Neural progenitor cell (in vitro differentiated cells): ENCODE measurements at places on chromosomes 1 and 21. TPM values are rescaled to one million over a fixed set of nuclear protein-coding genes. Genes with fewer than 3 reads are reported as not detected.
A peak's percentile ranks its signal among the peaks of the same experiment; 100 is the strongest.

DNA sequence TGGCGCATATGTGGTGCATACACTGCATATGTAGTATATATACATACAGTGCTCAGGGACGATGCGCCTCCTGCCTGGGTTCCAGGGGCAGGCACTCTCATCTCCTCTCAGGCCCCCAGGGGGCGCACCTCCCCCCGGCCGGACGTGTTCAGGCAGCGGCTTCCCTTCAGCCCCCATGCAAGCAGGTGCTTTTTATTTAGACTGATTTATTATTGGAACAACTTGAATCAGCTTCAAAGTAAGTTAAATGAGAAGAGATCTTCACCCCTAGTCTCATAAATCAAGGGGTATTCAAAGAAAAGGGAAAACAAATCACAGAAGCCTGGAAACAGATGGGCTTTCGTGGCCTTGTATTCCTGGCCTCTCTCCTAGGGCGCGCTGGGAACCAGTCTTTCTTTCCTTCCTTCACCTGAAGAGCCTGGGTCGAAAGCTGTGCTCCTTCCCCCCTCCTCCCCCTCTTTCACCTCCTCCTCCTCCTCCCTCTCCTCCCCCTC, 64.6 kb downstream of the UBIAD1 start:
- peaks cover 13% of the 10 kb centered on the region for H3K4me1 ChIP-seq
- H3K4me3 ChIP-seq: no peak overlapping the region
- peak; percentile 81 for DNase-seq
- H3K27me3 ChIP-seq: no peaks in the 10 kb centered on the region

Gene HAO2
- total RNA-seq: not detected in 2 replicates

DNA sequence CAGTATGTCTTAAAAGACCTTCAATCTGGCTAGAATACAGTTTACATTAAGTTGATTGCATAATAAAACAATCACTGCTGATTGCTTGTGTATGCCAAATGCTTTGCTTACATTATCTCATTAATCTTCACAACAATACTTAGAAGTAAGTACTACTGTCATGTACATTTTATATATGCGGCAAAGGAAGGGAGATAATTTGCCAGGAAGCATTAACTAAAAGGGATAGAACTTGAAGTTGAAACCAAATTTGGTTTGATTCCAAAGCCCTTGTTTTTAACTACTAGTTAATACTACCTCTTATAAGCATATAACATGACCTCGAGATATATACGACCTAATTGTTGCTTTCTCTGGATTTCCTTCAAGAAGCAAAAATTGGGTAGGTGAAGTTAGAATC, 155.8 kb downstream of the NTMT2 start:
- no peaks in the 10 kb centered on the region for H3K36me3 ChIP-seq
- no peak overlapping the region for H3K4me3 ChIP-seq
- H3K27me3 ChIP-seq: no peaks in the 10 kb centered on the region
- H3K4me1 ChIP-seq: no peaks in the 10 kb centered on the region
- no peak overlapping the region for H3K27ac ChIP-seq

DNA sequence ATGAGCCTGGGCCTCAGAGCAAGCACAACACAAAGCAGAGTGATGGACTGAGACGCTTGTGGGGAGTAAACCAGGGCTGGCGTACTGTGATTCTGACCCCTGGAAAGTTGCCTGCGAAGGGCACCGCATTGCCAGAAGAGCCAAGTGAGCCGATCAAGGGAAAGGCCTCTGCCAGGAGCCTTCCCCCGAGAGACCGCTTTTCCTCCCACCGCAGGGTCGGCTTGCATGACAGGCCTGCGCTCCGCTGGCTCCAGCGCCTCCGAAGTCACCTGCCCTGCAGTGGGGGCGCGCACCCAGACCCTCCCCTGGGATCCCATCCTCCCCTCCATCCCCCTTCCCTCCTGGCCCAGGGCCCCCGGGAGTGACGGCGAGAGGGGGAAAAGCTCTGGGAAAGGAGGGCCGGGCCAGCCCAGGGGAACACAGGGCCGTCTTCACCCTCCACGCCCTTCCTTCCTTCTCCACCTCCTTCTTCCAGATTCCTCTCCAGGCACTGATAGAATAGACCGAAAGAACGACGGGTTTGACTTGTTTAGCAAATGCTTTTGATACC, 165.0 kb downstream of the TRIM33 start:
- H3K4me1 ChIP-seq: peaks cover 4% of the 10 kb centered on the region
- H3K27ac ChIP-seq: no peak overlapping the region
- H3K27me3 ChIP-seq: peaks cover 12% of the 10 kb centered on the region
- no peaks in the 10 kb centered on the region for H3K36me3 ChIP-seq
- H3K4me3 ChIP-seq: peak overlapping the region; percentile 19

Gene PLA2G2F
- not detected in 2 replicates for total RNA-seq

- DNase-seq: no peak
- H3K27ac ChIP-seq: no peak overlapping the region
- no peaks in the 10 kb centered on the region for H3K4me1 ChIP-seq
- H3K27me3 ChIP-seq: no peaks in the 10 kb centered on the region
- no peak overlapping the region for H3K4me3 ChIP-seq
Observed at GRCh38 chr1:24091971-24092482, 19.9 kb downstream of the MYOM3 start.

Gene TRABD2B
- 0.09 and 0.34 TPM in 2 replicates for total RNA-seq

Gene ARTN
- total RNA-seq: 2.9 and 4.1 TPM in 2 replicates

DNA sequence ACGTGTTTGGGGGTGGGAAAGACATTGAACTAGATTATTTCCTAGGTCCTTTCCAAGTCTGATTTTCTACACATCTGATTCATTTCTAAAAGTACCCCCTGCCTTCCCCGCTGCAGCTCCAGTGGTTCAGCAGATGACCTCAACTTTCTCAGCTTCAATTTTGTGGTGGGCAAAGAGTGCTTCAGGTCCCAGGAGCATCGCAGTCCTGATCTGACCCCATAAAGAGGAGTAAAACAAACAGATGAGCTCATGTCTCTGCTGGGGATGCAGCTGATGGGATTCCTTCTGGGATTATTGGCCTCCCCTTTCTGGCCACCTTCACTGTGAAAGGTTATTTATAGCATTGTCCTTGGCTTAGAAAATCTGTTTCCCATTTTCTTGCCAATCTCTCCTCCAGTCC, 337.0 kb upstream of the PLXNA2 start:
- H3K4me3 ChIP-seq: no peak overlapping the region
- H3K4me1 ChIP-seq: no peaks in the 10 kb centered on the region
- H3K27me3 ChIP-seq: no peaks in the 10 kb centered on the region
- no peak for DNase-seq

DNA sequence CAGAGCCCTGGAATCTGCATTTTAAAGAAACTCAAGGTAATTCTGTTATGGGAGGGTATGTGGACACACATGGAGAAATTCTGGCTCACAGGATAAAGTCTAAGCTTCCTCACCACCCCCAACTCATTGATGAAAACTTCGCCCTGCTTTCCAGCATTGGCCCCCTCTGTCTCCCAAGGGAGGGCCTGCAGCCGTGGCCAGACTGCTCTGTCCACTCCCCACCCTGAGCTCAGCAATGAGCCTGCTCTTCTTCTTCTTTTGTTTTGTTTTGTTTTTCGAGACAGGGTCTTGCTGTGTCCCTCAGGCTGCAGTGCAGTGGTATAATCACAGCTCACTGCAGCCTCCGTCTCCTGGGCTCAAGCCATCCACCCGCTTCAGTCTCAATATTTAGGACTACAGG, 136.8 kb upstream of the EDN2 start:
- no peak overlapping the region for H3K4me3 ChIP-seq
- H3K4me1 ChIP-seq: peaks cover 9% of the 10 kb centered on the region
- H3K27ac ChIP-seq: no peak overlapping the region
- H3K27me3 ChIP-seq: no peaks in the 10 kb centered on the region

Gene FCRL2
- not detected in 2 replicates for total RNA-seq

Gene TAS1R1
- total RNA-seq: not detected in 2 replicates

Gene PPFIA4
- total RNA-seq: 21.5 and 23.5 TPM in 2 replicates

DNA sequence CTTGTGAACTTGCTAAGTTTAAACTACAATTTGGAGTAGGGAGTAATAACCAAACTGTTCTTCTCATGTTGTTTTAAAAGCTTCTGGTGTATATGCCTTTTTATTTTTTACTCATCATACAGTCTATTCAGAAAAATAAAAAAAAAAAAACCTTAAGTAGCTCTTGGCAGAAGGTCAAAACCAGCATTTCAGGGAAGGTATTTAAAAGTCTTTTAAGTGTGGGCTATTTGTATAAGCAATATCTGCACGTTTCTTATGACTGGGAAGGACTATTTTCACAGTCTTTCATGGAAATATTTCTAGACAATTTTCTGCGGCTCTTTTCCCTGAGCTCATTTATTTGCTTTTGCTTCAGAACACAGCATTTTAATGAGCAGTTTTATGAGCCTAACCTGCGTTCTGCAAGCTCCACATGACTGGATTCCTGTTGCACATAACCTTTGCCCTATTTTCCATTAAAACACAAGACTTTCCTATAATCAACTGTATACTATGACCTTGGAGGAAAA, 60.9 kb upstream of the C1orf105 start:
- H3K4me3 ChIP-seq: no peak overlapping the region
- peaks cover 51% of the 10 kb centered on the region for H3K27me3 ChIP-seq
- H3K27ac ChIP-seq: no peak overlapping the region
- H3K36me3 ChIP-seq: no peaks in the 10 kb centered on the region

DNA sequence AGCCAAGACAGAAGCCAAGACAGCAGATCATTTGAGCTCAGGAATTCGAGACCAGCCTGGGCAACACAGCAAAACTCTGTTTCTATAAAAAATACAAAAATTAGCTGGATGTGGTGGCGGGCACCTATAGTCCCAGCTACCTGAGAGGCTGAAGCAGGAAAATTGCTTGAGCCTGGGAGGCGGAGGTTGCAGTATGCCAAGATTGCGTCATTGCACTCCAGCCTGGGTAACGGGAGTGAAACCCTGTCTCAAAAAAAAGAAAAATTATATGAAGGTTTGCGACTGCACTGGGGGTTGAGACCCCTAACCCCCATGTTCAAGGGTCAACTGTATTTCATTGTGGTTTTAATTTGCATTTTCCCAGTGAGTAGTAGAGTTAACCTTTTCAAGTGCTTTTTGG, 16.3 kb downstream of the RNF11 start:
- H3K27me3 ChIP-seq: no peaks in the 10 kb centered on the region
- H3K4me3 ChIP-seq: no peak overlapping the region
- H3K36me3 ChIP-seq: no peaks in the 10 kb centered on the region
- H3K27ac ChIP-seq: no peak overlapping the region
- no peak for DNase-seq
- H3K4me1 ChIP-seq: peaks cover 5% of the 10 kb centered on the region

DNA sequence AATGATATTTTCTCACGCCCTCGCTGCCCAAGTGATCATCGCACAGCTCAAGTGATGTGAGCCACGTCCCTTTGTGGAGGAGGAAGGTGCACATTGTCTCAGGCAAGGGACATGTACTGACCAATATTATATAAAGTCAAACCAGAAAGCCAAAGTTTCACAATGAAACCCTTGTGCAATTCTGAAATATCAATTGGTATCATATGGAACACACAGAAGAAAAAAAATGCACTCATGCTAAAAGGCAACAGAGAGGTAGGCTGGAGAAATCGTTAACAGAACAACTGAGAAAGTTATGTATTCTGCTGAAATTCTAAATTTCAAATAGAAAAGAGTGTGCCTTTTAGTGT, 1.9 kb downstream of the JAM2 start:
- H3K36me3 ChIP-seq: no peaks in the 10 kb centered on the region
- DNase-seq: no peak
- peak overlapping the region; percentile 76 for H3K4me3 ChIP-seq
- H3K27me3 ChIP-seq: peaks cover 44% of the 10 kb centered on the region

Gene LCE2B
- total RNA-seq: not detected in 2 replicates

DNA sequence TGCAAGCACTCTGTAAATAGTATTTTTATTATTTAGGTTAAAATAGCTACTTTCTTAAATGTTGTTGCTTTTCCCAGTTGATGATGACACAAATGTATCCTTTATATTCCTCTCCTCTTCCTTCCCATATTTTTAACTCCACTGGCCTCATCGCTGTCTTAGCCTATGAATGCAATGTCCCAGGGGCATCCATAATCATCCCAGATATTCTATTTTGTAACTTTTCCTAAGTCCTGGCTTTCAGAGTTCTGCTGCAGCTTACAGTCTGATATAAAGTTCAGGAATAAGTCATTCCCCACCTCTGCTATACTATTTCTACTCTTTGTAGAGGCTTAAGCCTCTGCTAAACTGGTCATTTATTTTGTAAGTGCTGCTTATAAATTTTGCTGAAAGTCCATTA, 58.3 kb downstream of the ASTN1 start:
- H3K27ac ChIP-seq: no peak overlapping the region
- H3K4me3 ChIP-seq: no peak overlapping the region
- DNase-seq: no peak
- no peaks in the 10 kb centered on the region for H3K27me3 ChIP-seq
- H3K36me3 ChIP-seq: no peaks in the 10 kb centered on the region

GRCh38 chr1:176416777-176417176, 46.2 kb upstream of the PAPPA2 start:
- no peaks in the 10 kb centered on the region for H3K4me1 ChIP-seq
- H3K27me3 ChIP-seq: no peaks in the 10 kb centered on the region
- no peaks in the 10 kb centered on the region for H3K36me3 ChIP-seq

- no peaks in the 10 kb centered on the region for H3K27me3 ChIP-seq
- no peak overlapping the region for H3K27ac ChIP-seq
- DNase-seq: no peak
- peaks cover 23% of the 10 kb centered on the region for H3K36me3 ChIP-seq
Observed at GRCh38 chr1:154159554-154159953, 4.7 kb upstream of the NUP210L start.

Gene OR2T33
- not detected in 2 replicates for total RNA-seq

DNA sequence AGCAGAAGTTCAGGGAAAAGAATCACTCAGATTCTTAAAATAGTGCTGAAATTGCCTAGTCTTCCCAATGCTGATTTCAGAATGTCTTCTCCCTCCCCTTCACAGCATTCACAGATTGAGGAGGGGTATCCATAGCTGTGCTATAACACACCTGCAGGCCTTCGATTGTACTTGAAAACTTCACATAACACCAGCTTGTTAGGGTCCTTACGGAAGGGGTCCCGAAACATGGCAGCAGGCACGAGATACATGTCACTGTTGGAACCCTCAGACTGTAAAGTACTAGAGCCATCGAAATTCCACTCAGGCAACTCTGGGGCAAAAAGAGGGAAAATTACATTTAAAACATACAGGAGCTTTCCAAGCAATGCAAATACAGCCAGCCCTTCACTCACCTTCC, 4.6 kb downstream of the GLUL start:
- DNase-seq: no peak
- no peaks in the 10 kb centered on the region for H3K27me3 ChIP-seq
- peaks cover 18% of the 10 kb centered on the region for H3K4me1 ChIP-seq

Gene CASQ1
- total RNA-seq: 0.50 TPM in 1 of 2 replicates, not detected in the other

Gene TDRD5
- total RNA-seq: 0.09 TPM in 2 replicates

- no peak overlapping the region for H3K27ac ChIP-seq
- H3K4me1 ChIP-seq: peaks cover 41% of the 10 kb centered on the region
- H3K36me3 ChIP-seq: no peaks in the 10 kb centered on the region
- no peak for DNase-seq
Observed at GRCh38 chr1:30691480-30691879, 31.9 kb downstream of the MATN1 start.

GRCh38 chr1:117045644-117046043, 14.5 kb upstream of the TTF2 start:
- no peak for DNase-seq
- no peak overlapping the region for H3K27ac ChIP-seq
- no peak overlapping the region for H3K4me3 ChIP-seq
- no peaks in the 10 kb centered on the region for H3K27me3 ChIP-seq

GRCh38 chr1:235646463-235646862, 3.1 kb downstream of the GNG4 start:
- H3K27ac ChIP-seq: no peak overlapping the region
- H3K4me3 ChIP-seq: no peak overlapping the region
- peak; percentile 77 for DNase-seq

GRCh38 chr1:151553659-151554058, 13.6 kb downstream of the TUFT1 start:
- peaks cover 5% of the 10 kb centered on the region for H3K4me1 ChIP-seq
- no peak overlapping the region for H3K4me3 ChIP-seq
- no peak for DNase-seq
- H3K36me3 ChIP-seq: no peaks in the 10 kb centered on the region

Gene NOTCH2NLA
- 18.5 and 20.7 TPM in 2 replicates for total RNA-seq
